ENCODE measurements at places on chromosomes 3 and 15.

- no peak for DNase-seq
Measured at GRCh38 chr3:194120789-194121770, 14.9 kb upstream of the HES1 start.

DNA sequence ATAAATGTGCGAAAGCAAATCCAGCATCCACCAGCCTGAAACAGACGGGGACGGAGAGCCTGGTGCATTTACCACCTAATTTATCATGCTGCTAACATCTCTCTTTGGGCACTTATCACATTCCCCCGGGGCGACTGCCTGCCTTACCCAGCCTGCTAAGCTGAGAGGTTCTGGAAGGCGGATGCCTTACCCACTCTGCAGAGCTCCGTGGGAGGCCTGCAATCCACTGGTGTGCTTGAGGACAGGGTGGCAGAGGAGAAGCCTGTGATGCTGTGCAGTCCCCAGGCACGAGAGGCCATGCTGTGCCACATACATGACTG, 25.5 kb downstream of the MGLL start:
- no peak for DNase-seq

DNA sequence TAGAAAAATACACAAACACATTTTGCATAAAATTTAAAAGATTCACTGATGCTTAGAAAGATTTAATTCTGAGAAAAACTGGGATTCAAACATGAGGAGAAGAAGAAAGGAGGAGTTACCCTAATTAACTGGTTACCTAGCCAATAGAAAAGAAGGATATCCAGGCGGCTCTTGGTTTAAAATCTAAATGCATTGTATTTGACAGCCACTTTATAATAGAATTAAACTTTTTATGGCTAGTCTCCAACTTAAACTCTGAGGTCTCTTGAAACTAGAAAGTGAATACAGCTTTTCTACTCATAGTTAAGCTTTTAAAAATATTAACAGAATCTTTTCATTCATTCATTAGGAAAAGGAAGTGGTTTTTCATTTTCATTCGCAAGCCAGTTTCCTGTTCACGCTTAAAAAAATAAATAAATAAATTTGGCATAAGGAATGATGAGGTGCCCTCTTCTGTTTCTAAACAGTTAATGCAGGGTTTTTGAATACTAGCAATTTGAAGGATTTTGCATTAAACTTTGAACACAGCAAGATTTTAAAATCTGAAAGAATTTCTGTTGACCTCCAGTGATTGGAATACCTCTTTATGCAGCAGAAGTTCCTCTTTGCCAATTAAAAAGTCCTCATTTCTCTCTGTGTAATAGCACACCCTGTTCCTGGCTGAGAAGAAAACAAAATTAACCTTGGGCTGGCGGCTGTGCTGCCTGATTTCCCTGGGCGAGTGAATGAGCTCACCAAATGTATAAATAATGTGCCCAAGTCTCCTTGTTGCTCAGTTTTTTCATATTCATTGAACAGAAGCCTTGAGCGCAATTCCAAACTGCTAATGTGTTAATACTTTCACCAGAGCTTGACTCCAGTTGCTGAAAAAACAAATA, 105.1 kb downstream of the ZMAT3 start:
- peak; percentile 58 for DNase-seq

GRCh38 chr3:115626006-115626409, 2.7 kb downstream of the GAP43 start:
- no peak for DNase-seq

- DNase-seq = no peak
Measured at GRCh38 chr15:57883701-57884100, 177.2 kb downstream of the POLR2M start.

- no peak for DNase-seq
Measured at GRCh38 chr3:153484842-153485241, 322.8 kb downstream of the RAP2B start.

GRCh38 chr3:151351648-151352047, 22.3 kb upstream of the P2RY13 start:
- DNase-seq = no peak

DNA sequence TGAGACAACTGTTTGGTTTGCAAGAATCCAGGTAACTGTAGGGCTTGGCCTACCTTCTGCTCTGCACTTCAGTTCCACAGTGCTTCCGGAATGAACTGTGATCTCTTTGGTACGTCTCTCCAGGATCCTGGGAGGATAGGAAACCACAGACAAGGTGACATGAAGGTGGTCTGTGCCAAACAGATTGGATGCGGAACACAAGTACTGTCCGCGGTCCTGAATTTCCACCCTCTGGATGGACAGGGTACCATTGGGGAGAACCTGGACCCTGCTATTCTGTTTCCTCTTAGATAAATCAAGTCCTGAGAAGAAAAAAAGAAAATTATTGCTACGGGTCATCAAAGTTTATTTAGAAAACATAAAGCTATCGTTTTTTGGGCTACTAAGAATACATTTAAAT, 17.3 kb downstream of the IGSF10 start:
- no peak for DNase-seq

- DNase-seq = no peak
Measured at GRCh38 chr3:39499651-39500273, 32.3 kb downstream of the MOBP start.

- DNase-seq = no peak
Measured at GRCh38 chr15:60960517-60960916, 268.6 kb downstream of the RORA start.

DNA sequence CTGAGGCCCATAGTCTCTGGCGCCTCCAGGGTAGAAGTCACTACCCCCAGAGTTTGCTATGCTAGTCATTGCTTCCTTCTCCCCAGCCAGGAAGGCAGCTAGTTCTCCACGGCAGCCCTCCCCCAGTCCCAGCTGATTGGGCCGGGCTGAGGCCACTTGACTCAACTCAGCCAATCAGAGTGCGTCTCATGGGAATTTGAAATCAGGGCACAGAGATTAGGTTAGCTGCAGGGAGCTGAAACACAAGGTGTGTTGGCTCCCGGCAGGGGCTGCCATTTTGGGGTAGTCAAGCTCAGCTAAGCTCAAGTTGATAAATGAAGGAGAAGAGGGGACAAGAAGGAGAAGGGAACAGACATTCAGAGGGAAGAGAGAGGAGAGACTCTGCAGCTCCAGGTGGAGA, 32.8 kb downstream of the LINGO1 start:
- peak; percentile 79 for DNase-seq

- no peak for DNase-seq
Measured at GRCh38 chr15:29968099-29968894, 114.5 kb upstream of the GOLGA8J start.

DNA sequence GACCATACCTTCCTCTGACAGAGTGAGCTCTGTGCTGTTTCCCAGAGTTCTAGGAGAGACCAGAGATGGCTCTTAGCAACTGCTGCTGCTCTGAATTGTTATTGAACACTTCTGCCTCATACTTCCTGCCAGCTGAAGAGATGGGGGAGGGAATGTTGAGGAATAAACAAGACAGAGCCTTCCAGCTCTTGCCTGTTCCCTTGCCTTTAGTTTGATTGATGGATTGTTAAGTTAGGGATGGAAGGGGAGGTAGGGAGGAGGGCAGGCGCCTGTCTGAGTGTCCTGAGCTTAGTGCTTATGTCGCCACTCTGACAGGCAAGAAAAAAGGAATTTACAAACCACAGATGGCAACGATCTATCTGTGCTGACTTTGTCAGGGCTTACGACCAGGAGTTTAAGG, 42.8 kb downstream of the ZNF609 start:
- DNase-seq = peak; percentile 63

- DNase-seq = no peak
Measured at GRCh38 chr3:24299246-24299805, 195.3 kb downstream of the THRB start.

DNA sequence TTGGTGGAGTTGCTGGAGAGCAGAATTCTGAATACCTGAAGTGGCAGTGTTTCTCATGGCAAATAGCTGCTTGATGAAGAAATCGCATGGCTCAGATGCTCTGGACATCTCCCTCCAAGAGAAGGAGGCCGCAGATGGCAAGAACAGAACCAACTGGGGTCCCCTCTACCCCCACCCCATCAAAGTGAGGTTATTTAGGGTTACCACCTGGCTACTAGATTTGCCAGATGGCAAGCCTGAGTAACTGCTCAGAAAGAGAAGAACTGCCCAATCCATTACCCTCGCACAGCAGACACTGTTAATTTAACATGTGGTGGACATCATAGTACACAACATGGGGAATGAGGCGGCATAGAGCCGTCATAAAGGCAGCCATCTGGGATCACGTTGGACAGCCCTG, 30.5 kb upstream of the LIPC start:
- DNase-seq = no peak

- no peak for DNase-seq
Measured at GRCh38 chr3:57098418-57099310, 38.2 kb downstream of the SPATA12 start.

GRCh38 chr15:99669250-99669649, 64.0 kb downstream of the LYSMD4 start:
- no peak for DNase-seq

GRCh38 chr3:102810937-102811336, 376.1 kb downstream of the ZPLD1 start:
- no peak for DNase-seq

GRCh38 chr3:169280010-169280585, 383.4 kb downstream of the MECOM start:
- DNase-seq = no peak

DNA sequence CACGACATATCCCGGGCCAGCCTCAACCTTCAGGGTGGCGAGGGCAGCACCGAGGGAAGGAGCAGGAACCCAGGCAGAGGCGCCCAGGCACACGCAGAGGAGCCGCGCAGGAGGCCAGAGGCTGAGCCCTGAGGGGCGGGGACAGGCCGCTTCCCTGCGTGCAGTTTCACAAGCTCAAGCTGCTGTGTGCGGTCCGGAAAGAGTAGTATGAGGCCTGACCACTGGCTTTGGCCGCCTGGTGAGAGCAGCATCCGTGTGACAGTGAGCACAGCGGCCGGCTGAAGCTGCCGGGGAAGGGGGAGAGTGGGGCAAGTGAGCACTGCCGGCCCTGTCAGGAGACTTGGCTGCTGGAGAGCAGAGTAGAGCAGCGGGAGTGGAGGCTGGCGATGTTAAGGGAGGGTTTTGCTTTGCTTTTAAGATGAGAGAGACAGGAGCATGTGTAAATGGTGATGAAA, 8.7 kb downstream of the ZDHHC19 start:
- DNase-seq = no peak

DNA sequence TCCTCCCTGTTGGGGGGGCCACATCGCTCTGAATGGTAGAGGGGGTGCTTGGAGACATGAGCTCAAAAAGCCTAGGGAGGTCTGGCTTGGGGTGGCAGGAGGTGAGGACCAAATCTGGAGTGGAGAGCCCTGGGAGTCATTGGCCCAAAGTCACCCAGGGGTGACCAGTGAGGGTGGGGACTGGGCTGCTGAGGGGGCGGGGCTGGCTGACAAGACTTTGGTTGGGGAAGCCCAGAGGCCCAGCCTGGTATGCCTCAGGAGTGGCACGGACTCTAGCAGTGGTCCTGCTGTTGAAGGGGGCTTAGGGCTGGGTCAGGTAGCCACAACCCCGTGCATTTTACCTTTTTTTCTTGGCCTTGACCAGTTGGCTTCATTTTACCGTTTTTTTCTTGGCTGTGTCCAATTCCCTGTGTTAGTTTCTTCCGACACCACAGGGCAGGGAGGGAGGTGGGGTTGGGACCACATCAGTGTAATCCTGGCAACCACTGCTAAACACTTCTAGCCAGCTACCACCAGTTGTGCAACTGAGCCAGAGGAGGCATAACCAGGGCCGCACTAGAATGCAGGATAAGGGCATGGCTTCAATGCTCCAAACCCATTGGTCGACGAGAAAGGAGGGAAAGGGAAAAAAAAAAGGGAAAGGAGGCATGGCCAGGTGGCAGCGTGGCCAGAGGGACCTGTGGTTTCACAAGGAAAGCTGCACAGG, 105.3 kb upstream of the C2CD4B start:
- no peak for DNase-seq

- DNase-seq = no peak
Measured at GRCh38 chr3:79113876-79114275, 653.9 kb downstream of the ROBO1 start.

DNA sequence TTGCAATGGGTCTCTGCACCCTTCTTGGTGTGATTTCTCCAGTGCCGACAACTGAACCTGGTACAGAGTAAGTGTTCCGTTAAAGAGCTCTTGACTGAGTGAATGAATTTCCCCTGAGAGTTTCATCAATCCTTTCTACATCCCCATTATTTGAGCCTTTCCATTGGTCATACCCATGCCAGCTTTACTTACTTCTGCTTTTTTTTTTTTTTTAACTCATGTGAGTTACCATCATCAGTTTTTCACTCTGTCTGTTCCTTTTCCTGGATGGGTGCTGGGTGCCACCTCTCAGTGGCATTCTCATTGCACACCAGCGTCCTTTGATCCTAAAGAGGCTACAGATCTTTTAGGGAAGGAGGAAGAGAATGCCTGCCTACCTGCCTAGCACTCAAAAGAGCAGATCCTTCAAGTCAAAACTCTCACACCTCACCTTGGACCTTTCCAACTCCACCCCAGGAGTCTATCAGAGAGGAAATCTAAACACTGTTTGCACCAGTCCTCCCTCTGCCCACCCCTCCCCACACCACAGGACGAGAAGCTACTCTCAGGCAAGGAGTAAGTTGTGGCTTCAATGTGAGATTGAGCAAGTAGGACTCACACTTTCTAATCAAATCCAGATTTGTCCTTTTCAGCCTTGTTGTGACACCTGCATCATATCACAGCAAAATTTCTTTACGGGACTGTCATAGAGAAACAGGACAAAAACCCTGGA, 13.1 kb upstream of the USP3 start:
- no peak for DNase-seq

- no peak for DNase-seq
Measured at GRCh38 chr3:113268311-113268710, 57.0 kb downstream of the BOC start.

- no peak for DNase-seq
Measured at GRCh38 chr3:187999821-188000220, 154.1 kb upstream of the LPP start.

GRCh38 chr15:44207643-44208042, 12.6 kb upstream of the FRMD5 start:
- no peak for DNase-seq

DNA sequence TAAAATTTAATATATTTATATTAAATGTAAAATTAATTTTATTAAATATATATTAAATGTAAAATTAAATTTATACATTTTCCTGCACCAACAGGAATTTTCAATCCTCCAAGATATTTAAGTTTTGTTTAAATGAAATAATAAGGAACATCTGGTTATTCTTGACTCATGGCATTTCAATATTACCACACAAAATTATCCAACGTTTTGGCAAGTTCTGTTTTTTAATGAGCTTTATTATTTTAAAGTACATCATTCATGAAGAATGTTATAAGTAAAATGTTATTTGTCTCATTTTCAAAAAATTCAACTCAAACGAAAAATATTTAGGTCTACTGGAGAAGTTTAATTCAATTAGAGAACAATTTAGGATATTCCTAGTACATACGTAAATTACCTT, 811.4 kb downstream of the NAALADL2 start:
- DNase-seq = no peak

- DNase-seq = no peak
Measured at GRCh38 chr3:133135306-133135705, 97.1 kb downstream of the TMEM108 start.

DNA sequence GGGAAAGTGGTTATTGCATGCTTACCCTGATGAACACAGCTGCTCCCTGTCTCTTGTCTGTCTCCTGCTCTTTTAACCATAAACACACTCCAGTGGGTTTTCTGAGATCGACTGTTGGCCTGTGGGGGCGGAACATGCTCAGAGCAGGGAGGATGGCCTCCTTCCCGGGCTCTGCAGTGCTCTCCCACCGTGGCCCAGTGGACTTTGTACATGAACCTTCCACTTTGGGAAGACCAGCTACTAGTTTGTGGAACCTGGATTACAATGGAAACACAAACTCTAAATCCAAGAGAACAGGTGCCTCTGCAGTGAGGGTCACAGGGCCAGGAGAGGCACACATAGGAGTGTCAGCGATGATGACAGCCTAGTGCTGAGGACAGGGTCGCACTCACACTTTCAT, 56.5 kb downstream of the KLF13 start:
- no peak for DNase-seq

- no peak for DNase-seq
Measured at GRCh38 chr15:41870689-41871081, 23.2 kb downstream of the SPTBN5 start.

All from globus pallidus (tissue), 1 donor.